Foreskin keratinocyte (primary cell): ENCODE measurements at places on chromosomes 6 and 20. TPM values are rescaled to one million over a fixed set of nuclear protein-coding genes. Genes with fewer than 3 reads are reported as not detected.
A peak's percentile ranks its signal among the peaks of the same experiment; 100 is the strongest.

DNA sequence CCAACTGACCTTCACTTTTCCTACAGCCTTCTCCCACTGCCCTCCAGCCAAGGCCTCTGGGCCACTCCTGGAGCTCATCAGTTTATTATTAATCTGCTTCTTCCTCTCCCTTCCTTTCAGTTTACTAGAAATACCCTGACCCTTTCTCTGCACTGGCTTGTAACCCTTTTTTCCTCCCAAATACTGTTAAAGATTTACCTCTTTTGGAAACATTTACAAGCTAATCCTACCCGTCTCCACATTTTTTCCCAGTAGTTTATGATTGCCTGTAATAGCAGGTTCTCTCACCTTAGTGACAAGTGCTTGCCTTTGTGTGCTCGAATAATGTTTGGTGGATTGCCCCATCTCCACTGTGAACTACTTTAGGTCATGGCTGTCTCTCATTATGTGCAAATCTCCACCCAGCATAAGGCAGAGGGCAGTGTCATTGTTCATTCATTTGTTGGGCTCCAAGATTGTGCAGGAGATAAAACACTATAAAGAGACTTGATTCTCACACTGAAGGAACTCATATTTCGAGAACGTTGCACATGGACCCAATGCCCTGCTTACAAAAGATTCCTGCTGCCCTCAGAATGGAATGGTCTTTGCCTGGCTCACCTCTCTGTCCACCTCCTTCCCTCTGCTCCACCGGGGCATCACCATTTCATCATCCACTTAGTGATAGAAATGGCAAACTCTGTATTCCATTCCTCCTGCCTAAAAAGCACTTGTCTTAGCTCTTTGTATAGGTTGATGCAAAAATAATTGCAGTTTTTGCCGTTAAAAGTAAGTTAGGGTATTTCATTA, 491.1 kb downstream of the UTRN start:
- no peak for DNase-seq

- DNase-seq, result no peak
These were observed 1.9 kb downstream of the FAM83C start for GRCh38 chr20:35290186-35290886.

NFATC2 gene
- total RNA-seq, result under 0.01 TPM in 1 of 2 replicates, not detected in the other

CLPSL2 gene
- total RNA-seq, result not detected in 2 replicates

DNA sequence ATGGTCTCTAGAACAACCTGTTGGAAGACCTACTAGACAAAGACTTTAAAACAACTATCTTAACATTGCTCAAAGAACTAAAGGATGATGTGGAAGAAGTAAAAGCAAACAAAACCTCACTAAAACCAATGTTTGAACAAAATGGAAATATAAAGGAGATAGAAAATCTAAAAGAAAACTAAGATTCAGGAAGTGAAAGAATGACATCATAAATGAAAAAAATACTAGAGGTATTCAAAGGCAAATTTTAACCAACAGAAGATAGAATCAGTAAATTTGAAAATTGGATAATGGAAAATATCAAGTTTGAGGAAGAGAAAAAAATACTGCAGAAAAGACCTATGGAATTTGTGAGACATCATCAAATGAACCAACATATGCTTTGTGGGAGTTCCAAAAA, 914.1 kb upstream of the GJE1 start:
- DNase-seq, result no peak

C2 gene
- not detected in 2 replicates for total RNA-seq

DNA sequence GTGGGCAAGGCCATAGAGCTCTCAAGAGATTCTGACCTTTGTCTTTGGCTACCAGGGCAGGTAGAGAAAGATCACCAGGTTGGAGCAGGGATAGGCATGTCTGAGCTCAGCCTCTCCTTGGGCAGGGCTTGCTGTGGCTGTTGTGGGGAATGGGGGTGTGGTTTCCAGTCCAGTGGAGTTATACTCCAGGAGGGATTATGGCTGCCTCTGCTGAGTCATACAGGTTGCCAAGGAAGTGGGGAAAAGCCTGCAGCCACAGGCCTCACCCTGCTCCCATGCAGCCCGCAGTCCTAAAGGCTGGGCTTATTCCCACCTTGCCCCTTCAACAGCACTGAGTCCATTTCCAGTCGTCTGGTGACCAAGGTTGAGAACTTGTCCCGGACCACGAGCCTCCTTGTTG, 21.9 kb downstream of the MEP1A start:
- peak; percentile 77 for DNase-seq

NOX3 gene
- total RNA-seq, result not detected in 2 replicates

GRCh38 chr6:35152067-35152707, 11.0 kb upstream of the TCP11 start:
- peak; percentile 59 for DNase-seq

GRCh38 chr6:42411406-42411805, 40.3 kb downstream of the TRERF1 start:
- no peak for DNase-seq

BAK1 gene
- 77.0 and 82.9 TPM in 2 replicates for total RNA-seq

- no peak for DNase-seq
These were observed 15.2 kb upstream of the SPAG4 start for GRCh38 chr20:35600176-35600992.

GRCh38 chr6:28567506-28567905, 41.8 kb downstream of the GPX5 start:
- no peak for DNase-seq

DNA sequence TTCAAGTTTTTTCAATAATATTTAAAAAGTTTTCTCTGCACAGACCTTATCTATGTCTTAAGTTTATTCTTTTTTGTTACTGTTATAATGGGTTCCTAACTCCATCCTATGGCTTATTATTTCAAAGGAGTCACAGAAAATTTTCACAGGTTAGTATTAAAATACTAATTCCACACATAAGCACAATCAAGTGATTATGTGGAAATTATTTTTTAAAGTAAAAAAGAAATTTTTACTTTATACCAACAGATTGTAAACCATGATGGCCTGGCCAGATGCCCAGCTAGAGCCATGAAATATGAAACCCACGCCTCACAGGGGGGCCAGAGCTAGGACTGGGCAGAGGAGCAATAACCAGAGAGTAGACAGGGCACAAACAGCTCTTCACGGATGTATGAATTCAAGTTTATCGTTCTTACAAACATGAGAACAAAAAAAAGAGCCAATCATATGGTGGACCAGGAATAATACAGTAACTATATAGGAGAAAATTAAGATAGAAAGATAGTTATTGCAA, 34.0 kb downstream of the NUDT3 start:
- DNase-seq, result no peak

PPP1R16B gene
- total RNA-seq, result not detected in 2 replicates

DNA sequence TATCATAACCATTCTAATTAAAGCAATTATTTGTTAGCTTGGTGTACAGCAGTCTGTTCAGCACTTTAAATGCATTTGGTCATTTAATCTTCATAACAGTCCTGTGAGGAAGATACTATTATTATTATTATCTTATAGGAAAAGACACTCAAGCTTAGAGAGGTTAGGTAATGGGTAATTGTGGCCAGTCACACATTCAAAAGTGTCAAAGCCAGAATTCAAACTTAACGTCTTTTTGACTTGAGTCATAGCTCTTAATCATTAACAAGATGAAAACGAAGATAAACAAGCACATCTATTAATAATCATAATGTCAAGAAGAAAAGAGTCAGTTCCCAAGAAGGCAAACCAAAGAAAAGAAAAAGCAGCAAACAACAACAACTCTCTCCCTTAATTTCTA, 251.0 kb downstream of the SYNE1 start:
- DNase-seq, result no peak

ARG1 gene
- total RNA-seq, result not detected in 2 replicates

PTCRA gene
- not detected in 2 replicates for total RNA-seq

COL19A1 gene
- not detected in 2 replicates for total RNA-seq

GRCh38 chr20:51412333-51412871, 130.1 kb downstream of the NFATC2 start:
- DNase-seq, result no peak

DNA sequence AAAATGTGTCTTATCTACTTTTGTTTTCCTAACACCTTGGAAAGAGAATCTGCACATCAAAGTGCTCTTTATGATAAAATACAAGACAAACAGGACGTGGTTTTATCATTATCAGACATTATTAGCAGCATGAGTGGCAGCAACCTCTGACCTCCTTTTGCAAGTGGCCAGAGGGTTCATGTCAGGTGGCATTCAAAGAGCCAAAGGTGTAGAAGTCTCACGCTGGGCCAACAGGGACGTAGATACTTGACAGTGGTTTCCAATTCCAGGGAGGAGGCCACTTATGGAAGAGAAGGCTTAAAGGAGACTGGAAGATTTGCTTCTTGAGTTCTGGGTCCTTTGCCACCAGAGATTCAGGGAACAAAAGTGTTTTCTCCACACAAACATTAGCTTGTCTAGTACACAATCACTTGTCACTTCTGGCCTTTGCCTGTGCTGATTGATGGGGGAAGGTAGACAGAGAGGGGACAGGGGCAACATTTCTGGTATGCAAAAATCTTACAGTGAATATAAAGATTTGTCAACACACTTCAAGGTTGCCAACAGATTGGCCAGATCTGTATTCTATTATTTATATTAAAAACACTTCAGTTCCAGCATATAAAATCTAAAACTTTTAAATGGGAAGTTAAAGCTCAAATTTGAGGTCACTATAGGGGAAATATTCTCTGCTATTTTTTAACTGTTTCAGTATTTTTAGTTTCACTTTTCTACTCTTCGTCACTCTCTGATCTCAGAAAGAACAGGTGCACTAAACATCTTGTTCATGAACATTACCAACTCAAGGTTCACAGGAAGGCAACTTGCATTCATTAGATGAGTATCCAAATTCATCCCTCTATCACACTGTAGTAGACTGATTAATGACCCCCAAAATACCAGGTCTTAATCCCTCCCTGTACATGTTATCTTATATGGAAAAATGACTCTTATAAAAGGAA, 52.1 kb upstream of the FBXO30 start:
- no peak for DNase-seq

MYH7B gene
- total RNA-seq, result 0.10 and 0.11 TPM in 2 replicates

- DNase-seq, result peak; percentile 9
These were observed 264.3 kb upstream of the PLN start for GRCh38 chr6:118283766-118284165.

GRCh38 chr20:21243811-21244210, 59.3 kb upstream of the XRN2 start:
- no peak for DNase-seq

DNA sequence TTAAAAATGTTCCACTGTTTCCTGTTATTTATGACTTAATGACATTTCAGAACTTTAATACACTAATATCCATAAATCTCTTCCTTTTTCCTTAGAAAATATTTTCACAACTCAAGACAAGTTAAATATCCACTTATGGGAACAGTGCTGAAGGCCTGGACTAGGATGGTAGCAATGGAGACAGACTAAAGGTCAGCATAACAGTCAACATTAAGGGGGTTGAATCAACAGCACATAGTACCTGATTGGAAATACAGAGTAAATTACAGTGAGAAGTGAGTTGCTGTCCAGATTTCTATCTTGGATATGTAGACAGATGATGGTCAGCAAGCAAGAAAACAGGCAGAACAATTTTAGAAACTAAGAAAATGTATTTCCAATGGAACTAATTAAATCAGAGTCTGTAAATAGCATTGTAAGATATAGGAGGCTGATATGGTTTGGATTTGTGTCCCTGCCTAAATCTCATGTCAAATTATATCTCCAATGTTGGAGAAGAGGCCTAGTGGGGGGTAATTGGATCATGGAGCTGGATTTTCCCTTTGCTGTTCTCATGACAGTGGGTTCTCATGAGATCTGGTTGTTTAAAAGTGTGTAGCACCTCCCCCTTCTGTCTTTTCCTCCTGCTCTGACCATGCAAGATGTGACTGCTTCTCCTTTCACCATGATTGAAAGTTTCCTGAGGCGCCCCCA, 682.7 kb downstream of the MAFB start:
- no peak for DNase-seq

GRCh38 chr6:124714728-124715127, 247.5 kb upstream of the RNF217 start:
- DNase-seq, result no peak

GRCh38 chr6:138087593-138088325, 19.5 kb downstream of the PERP start:
- peak; percentile 78 for DNase-seq

DNA sequence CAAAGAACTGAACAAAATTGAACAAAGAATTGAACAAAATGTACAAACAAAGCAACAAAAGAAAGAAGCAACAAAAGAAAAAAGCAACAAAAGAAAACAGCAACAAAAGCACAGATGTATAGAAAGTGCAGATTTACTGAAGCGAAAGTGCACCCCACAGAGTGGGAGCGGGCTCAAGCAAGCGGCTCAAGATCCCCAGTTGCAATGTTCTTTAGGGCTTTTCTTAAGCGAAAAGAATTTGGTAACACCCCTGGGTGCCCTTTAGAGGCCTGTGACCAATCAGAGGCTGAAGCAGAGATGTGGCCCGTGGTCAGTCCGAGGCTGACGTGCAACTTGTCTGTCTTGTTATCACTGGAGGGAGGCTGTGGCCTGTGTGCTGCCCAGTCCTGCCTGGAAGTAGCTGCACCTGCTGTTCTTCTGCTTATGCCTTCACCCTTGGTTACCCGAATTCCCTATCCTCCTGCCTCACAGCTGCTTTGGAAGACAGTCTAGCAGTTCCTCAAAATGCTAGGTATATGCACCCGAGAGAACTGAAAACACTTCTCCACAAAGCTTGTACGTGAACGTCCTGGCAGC, 13.2 kb upstream of the KIF25 start:
- DNase-seq, result no peak

LAMA4 gene
- not detected in 2 replicates for total RNA-seq

GRCh38 chr20:58546416-58546711, 31.2 kb upstream of the APCDD1L start:
- DNase-seq, result no peak

TULP1 gene
- total RNA-seq, result not detected in 2 replicates

PHACTR1 gene
- total RNA-seq, result 1.2 and 1.9 TPM in 2 replicates

DNA sequence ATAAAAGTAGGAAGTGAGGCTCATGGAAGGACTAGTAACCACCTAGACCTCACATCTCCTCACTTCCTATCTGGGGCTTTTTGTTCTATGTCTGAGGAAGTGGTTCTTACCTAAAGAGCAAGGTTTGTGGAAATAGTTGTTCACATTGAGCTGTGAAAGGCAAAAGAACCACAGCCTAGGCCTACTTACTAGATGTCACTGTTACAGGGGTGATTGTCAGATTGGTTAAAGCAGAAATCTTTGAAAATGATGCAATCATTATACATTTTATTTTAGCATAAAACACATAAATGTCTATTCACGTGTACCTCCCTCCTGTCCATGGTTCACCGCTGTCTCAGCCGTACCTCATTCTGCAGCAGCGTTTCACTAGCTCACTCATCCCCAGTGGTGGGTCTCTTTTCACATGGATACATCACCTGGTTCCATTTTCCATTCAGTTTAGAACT, 268.8 kb downstream of the TMEM242 start:
- no peak for DNase-seq

DNA sequence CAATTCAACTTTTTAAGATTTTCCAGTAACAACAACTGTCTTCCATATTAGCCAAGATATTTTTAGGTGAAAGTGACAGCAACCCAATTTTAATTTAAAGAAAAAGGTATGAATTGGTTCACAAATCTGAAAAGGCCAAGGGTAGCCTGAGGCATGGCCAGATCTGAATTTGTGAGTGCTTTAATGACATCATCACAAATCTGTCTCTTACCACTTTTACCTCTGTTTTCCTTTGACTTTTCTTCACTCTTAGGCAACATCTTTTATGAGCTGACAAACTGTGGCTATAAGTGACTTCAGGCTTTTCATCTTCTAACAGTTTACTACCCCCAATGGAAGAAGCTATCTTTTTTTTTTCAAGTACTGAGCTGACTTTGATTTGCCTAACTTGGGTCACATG, 44.5 kb upstream of the PKIB start:
- DNase-seq, result no peak
